Progenitor cell of endocrine pancreas (in vitro differentiated cells): ENCODE measurements at places on chromosomes 11 and 22.

GRCh38 chr11:117096201-117096991 lies 1.8 kb downstream of the SIK3 start:
- DNase-seq: no peak

DNA sequence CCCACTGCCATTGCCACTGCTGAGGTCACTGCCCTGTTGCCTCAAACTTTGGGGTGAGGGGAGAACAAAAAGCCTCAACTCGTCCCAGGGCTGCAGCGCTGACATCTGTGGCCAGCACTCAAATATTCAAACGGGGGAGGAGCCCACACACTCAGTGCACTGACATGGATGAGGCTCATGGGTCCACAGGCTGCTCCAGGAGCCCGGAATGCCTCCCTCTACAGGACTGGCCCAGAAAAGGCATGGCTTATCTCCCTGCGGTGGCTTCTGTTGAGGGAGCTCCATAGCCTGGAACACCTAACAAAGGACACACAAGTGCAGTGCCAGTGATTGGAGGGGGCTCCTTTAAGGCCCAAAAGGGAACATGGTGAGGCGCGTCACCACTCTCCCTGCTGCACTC lies 341.1 kb upstream of the LUZP2 start:
- no peak for DNase-seq

DNA sequence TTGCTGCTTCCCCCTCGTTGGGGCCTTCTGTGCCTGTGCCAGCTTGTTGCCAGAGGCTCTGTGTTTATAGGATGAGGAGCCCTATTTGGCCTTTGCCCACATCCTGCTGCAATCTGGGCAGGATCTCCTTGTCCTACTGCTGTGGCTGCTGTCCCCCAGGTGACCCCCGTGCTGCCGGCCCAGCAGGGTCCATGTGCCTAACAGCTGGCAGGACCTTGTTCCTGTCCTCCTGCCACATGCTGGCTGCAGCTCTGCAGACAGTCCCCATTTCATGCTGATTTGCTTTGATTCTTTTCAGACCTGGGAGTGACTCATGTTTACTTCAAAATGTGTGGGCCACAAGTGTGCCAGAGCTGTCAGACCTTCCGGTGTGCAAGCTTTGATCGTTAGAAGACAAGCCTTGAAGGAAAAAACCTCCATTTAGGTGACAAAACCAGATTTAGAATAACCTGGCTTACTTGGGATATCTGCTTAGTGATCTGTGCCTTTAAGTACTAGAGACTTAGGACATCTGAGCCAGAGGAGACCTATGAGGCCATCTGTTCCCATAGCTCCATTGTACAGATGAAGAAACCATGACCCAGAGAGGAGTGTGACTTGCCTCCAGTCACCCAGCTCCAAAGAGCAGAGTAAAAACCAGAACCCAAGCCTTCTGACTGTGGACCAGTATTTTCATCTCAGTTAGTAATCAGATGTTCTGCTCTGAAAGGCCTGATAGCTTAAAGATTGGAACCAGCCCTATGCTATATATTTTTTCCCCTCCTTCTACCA lies 11.1 kb downstream of the NAV2 start:
- no peak for DNase-seq

GRCh38 chr11:4891996-4892640 lies 10.4 kb downstream of the OR51T1 start:
- DNase-seq: no peak

GRCh38 chr22:46323162-46323561 lies 12.4 kb upstream of the TRMU start:
- no peak for DNase-seq

DNA sequence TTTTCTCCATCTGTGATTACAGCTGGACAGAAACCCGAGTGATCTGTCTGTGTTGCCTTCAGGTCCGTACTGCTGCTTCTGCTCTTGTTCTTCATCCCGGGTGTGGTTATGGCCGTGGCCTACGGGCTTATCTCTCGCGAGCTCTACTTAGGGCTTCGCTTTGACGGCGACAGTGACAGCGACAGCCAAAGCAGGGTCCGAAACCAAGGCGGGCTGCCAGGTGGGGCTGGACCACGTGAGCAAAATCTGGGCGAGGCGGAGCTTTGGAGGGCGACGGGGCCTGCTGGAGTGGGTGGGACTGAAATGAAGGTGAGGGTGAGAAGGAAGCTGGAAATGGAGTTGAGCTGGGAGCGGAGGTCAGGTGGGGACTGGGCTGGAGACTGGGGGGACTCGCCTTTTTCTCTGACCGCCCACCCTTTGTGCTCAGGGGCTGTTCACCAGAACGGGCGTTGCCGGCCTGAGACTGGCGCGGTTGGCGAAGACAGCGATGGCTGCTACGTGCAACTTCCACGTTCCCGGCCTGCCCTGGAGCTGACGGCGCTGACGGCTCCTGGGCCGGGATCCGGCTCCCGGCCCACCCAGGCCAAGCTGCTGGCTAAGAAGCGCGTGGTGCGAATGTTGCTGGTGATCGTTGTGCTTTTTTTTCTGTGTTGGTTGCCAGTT lies 11.1 kb downstream of the CCKBR start:
- no peak for DNase-seq

GRCh38 chr11:9660886-9661285 lies 3.0 kb upstream of the SWAP70 start:
- no peak for DNase-seq

DNA sequence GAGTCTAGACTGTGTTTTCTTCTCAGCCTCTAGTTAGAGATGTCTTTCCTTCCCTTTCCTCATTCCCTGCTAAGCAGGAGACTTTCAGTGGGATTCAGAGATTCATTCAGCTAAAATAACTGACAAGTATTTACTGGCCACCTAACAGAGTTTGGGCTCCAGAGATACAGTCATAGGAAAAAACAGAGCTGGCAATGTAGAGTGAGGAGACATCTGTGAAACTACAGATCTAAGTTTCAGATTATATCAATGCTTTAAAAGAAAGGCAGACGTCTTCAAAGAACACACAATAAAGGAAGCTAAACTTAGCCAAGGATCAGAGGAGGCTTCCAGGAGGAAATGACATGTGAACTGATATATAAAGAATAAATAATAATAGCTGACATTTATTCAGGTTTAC lies 355.6 kb upstream of the DDI1 start:
- DNase-seq: no peak

- DNase-seq: no peak
These were observed 9.2 kb downstream of the RELA start for GRCh38 chr11:65653229-65654225.

- no peak for DNase-seq
These were observed 115.9 kb upstream of the GRK3 start for GRCh38 chr22:25448435-25449051.

DNA sequence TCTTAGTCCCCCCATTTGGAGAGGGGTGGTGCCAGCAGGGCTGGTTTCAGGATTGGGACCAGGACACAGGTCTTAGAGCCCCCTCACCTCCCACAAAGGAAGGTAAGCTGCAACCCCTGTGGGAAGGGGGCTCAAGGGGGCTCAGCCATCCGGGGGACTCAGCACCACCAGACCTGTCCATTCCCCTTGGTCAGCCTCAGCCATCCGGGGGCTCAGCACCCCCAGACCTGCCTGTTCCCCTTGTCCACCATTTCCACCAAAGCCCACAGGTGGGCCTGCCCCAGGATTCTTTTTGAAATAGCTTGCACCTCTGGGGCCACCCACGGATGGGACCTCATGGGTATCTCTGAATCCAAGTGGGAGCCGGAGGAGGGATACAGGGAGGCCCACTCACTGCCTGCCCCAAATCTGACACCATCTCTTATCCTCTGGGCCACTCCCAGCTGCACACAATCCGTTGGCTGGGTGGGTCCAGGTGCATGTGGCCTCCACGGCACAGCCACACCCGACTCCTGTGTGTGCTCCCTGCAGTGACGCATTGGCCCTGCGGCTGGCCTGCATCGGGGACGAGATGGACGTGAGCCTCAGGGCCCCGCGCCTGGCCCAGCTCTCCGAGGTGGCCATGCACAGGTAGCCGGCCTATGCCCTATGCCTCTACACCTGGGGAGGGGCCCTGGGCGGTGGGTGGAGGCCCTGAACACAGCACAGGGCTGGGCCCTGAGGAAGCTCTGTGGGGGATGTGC lies 15.9 kb downstream of the MCAT start:
- no peak for DNase-seq

GRCh38 chr11:128937480-128937879 lies 5.2 kb downstream of the TP53AIP1 start:
- no peak for DNase-seq
